ENCODE measurements at places on chromosomes 16 and 17. TPM values are rescaled to one million over a fixed set of nuclear protein-coding genes. Genes with fewer than 3 reads are reported as not detected.

- H3K27ac ChIP-seq: no peak overlapping the region
- no peaks in the 10 kb centered on the region for H3K27me3 ChIP-seq
- no peaks in the 10 kb centered on the region for H3K36me3 ChIP-seq
- no peak for DNase-seq
Observed at GRCh38 chr17:29643817-29644160, 21.1 kb upstream of the CORO6 start.

DNA sequence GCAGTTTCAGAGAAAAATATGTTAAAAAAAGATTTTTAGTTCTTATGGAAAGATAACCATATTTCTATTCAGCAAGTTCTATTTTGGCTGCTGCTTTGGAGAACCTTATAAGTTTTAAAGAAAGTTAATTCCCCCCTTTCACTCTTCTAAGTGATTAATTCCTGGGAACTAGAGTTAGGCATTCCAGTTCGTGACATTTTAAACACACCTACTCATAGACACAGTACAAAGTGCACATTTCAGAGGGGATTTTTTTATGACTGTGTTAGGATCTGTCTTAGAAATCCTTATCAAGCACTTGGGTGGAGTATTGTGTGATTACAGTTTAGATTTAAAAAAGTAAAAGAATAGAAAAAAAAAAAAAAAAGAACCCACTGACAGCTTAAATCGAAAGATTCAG, 3.5 kb upstream of the CDH11 start:
- H3K4me3 ChIP-seq: no peak overlapping the region
- H3K36me3 ChIP-seq: no peaks in the 10 kb centered on the region
- no peaks in the 10 kb centered on the region for H3K27me3 ChIP-seq
- no peak overlapping the region for H3K27ac ChIP-seq
- DNase-seq: no peak
- H3K4me1 ChIP-seq: no peaks in the 10 kb centered on the region

DNA sequence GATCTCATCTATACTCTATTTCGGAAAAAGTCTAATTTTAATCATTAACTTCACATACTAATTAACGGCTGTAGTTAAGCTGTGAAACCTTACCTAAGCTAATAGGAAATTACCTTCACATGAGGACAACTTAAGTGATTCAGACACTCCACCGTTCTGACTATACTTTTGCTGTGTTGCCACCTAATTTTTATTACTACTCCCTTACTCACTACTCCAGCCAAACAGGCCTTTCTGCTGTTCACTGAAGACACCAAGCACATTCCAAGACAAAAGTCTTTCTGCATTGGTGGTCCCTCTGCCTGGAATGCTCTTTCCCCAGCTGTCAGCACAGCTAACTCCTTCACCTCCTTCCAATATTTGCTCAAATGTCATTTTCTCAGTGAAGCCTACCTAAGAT, 1.3 kb downstream of the CMTR2 start:
- DNase-seq: no peak
- peaks cover 21% of the 10 kb centered on the region for H3K36me3 ChIP-seq
- H3K27ac ChIP-seq: no peak overlapping the region
- peaks cover 10% of the 10 kb centered on the region for H3K4me1 ChIP-seq
- H3K27me3 ChIP-seq: no peaks in the 10 kb centered on the region

DNA sequence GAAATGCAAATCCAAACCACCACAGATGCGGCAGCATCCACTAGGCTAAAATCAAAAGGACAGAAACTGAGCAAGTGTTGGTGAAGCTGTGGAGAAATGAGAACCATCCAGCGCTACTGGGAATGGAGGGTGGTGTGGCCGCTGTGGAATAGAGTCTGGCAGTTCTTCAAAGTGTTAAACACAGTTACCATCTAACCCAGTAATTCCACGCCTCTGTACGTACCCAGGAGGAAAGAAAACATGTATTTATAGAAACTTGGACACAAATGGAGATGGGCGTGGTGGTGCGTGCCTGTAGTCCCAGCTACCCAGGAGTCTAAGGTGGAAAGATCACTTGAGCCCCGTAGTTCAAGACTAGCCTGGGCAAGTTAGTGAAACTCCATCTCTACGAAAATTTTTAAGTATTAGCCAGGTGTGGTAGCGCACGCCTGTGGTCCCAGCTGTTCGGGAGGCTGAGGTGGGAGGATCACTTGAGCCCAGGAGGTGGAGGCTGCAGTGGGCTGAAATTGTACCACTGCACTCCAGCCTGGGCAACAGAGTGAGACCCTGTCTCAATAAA, 11.6 kb downstream of the SLC25A10 start:
- H3K4me3 ChIP-seq: peak overlapping the region; percentile 3
- peak overlapping the region; percentile 24 for H3K27ac ChIP-seq
- DNase-seq: no peak
- peaks cover 51% of the 10 kb centered on the region for H3K4me1 ChIP-seq

FOXL1 gene
- total RNA-seq: 7.5 TPM

CCL11 gene
- not detected for total RNA-seq

TBL3 gene
- 68.9 TPM for total RNA-seq
